CD4-positive, CD25-positive, alpha-beta regulatory T cell (primary cell): ENCODE measurements at places on chromosomes 4 and X. TPM values are rescaled to one million over a fixed set of nuclear protein-coding genes. Genes with fewer than 3 reads are reported as not detected.

ESX1 gene
- total RNA-seq = not detected

- H3K27ac ChIP-seq = no peak overlapping the region
- peaks cover 7% of the 10 kb centered on the region for H3K4me1 ChIP-seq
- no peaks in the 10 kb centered on the region for H3K27me3 ChIP-seq
- H3K4me3 ChIP-seq = no peak overlapping the region
Measured at GRCh38 chr4:6885953-6886557, 23.6 kb upstream of the TBC1D14 start.

DNA sequence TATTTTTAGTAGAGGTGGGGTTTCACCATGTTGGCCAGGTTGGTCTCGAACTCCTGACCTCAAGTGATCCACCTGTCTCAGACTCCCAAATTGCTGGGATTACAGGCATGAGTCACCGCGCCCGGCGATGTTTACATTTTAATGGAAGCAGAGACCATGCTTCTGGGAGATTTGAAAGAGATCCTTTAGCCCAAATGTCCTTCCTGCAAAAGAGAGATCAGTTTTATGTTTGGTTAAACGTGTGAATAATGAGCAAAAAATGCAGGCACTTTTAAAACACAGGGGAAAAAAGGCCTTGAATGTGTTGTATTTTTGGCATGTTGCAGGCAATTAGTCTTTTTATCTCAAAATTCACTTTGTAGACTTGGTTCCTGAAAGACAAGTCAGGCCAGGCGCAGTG, 95.8 kb upstream of the ELOVL6 start:
- no peaks in the 10 kb centered on the region for H3K4me1 ChIP-seq
- DNase-seq = no peak
- peaks cover under 1% of the 10 kb centered on the region for H3K27me3 ChIP-seq
- H3K27ac ChIP-seq = no peak overlapping the region
- no peak overlapping the region for H3K4me3 ChIP-seq
- H3K36me3 ChIP-seq = no peaks in the 10 kb centered on the region

DNA sequence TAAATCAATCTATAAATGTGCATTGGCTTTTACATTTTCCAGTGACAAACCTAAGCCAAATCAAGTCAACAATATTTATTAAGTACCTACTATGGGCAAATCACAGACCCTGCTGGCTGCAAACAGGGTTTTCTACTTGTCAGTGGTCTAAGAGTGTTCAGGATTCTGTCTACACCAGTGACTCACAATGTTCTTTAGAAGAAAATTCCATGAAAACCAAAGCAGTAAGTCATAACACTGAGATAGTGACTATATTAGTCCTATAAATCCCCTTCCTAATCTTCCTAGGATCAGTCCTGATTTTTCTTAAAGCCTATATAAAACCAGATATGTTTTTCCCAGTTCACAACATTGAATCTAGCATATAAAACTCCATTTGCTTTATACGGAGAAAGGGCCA, 69.7 kb downstream of the PPP3CA start:
- H3K36me3 ChIP-seq = no peaks in the 10 kb centered on the region
- peaks cover 8% of the 10 kb centered on the region for H3K4me1 ChIP-seq
- no peak overlapping the region for H3K4me3 ChIP-seq
- H3K27me3 ChIP-seq = no peaks in the 10 kb centered on the region

NOX1 gene
- total RNA-seq = not detected

DNA sequence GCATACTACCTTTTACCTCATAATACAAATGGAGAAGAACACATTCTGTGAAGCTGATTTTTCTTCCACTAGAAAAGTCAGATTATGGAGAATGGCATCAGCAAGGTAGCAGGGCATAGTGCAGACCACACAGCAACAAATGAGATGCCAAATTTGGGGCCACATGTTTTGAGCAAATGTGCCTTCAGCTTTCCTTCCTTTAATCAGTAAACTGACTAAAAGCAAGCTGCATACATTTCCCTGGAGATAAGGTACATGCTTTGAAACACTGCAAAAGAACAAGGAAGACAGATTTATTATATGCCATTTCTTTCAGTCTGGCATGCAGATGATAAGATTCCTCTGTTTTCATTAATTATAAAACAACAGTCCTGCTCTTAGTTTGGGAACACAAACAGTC, 67.1 kb upstream of the GUCY1A1 start:
- H3K4me3 ChIP-seq = no peak overlapping the region
- H3K36me3 ChIP-seq = no peaks in the 10 kb centered on the region
- no peaks in the 10 kb centered on the region for H3K4me1 ChIP-seq
- no peak overlapping the region for H3K27ac ChIP-seq

DNA sequence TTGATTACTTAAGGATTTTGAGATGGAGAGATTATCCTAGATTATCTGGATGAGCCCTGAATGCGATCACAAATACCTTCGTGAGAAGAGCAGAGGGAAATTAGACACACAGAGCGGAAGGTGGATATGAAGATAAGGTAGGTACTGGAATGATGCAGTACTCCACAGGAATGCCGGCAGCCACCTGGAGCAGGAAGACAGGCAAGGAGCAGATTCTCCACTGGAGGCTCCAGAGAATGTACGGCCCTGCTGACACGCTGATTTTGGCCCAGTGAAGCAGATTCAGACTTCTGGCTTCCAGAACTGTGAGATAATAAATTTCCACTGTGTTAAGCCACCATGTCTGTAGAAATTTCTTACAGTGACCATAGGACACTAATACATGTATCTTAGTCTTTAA, 79.4 kb upstream of the PITX2 start:
- no peaks in the 10 kb centered on the region for H3K36me3 ChIP-seq
- H3K27ac ChIP-seq = no peak overlapping the region
- no peak for DNase-seq
